Activated naive CD4-positive, alpha-beta T cell treated with anti-CD3 and anti-CD28 coated beads for 36 hours (primary cell): ENCODE measurements at places on chromosomes 2 and 18. TPM values are rescaled to one million over a fixed set of nuclear protein-coding genes. Genes with fewer than 3 reads are reported as not detected.

Gene NOL4
- not detected for total RNA-seq

Gene IL36A
- total RNA-seq, result not detected

Gene MBP
- 36.6 TPM for total RNA-seq

Gene NT5DC4
- not detected for total RNA-seq

Gene DSG1
- total RNA-seq, result not detected

Gene ERFE
- 0.40 TPM for total RNA-seq

Gene CYP27A1
- not detected for total RNA-seq

Gene LAMA3
- 0.10 TPM for total RNA-seq

Gene RGPD4
- total RNA-seq, result 0.19 TPM

Gene LRRC30
- not detected for total RNA-seq

Gene C18orf54
- total RNA-seq, result 11.5 TPM

Gene CCDC85A
- total RNA-seq, result not detected

Gene TUBA3E
- not detected for total RNA-seq

Gene SOS1
- total RNA-seq, result 16.8 TPM

Gene ALLC
- not detected for total RNA-seq

Gene ACVR1C
- total RNA-seq, result 3.5 TPM

Gene CKAP2L
- total RNA-seq, result 50.8 TPM

Gene GPBAR1
- 0.10 TPM for total RNA-seq

Gene ALK
- not detected for total RNA-seq

Gene ADAM23
- total RNA-seq, result 0.42 TPM

Gene CDH2
- not detected for total RNA-seq

Gene AKAIN1
- not detected for total RNA-seq

Gene TMEM200C
- not detected for total RNA-seq

Gene CRYGD
- total RNA-seq, result not detected

Gene GRP
- not detected for total RNA-seq

Gene ABCB11
- total RNA-seq, result not detected

Gene CNRIP1
- total RNA-seq, result not detected

Gene LYG1
- total RNA-seq, result 0.36 TPM

Gene GBX2
- total RNA-seq, result not detected

Gene REG3G
- not detected for total RNA-seq
